Tibial nerve (tissue), 4 donors: ENCODE measurements at places on chromosomes 12 and 14. TPM values are rescaled to one million over a fixed set of nuclear protein-coding genes. Genes with fewer than 3 reads are reported as not detected.

TAS2R13 gene
- total RNA-seq = 11.6 TPM

PLCZ1 gene
- not detected for total RNA-seq

IGF1 gene
- total RNA-seq = 84.8 TPM

GRCh38 chr12:31482816-31483215 lies 108.1 kb downstream of the DENND5B start:
- no peak for DNase-seq

- no peak for DNase-seq
These were observed 89.0 kb downstream of the BORCS5 start for GRCh38 chr12:12445882-12446181.

DNA sequence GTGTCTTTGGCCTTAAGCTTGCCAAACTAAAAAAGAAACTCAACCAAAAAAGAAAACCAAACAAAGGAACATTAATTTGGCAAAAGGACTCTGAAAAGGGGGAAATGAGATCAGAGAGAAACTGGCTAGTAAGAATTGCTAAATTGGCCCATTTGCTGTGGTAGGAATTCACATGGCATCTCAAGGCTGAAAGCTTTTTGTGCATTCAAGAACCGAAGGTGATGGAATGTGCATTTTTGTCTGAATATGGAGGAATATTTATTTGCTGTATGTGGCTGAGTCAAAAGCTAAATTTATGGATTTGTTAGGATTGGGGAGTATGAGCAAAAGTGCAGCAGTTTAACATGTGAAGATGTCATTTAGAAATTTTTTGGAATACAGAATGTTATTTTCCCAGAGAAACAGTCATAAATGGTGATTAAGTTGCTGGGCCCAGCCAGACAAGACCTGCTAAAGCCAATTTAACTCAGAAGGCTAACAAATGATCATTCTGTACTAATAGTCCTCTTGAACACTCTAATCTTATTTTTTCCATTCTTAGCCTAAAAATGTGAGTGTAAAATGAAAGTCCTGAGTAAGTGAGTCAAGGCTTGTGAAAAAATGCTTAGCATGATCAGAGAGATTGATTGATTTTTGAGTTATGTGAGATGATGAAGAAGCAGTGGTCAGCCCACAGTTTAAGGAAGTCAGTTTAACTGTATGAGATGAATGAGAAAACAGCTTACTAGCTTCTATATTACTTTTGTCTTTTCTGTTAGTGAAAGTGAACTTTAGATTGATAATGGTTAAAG lies 94.1 kb downstream of the ANO6 start:
- DNase-seq = no peak

GRCh38 chr14:40525314-40525713 lies 1081.4 kb upstream of the LRFN5 start:
- no peak for DNase-seq

DNA sequence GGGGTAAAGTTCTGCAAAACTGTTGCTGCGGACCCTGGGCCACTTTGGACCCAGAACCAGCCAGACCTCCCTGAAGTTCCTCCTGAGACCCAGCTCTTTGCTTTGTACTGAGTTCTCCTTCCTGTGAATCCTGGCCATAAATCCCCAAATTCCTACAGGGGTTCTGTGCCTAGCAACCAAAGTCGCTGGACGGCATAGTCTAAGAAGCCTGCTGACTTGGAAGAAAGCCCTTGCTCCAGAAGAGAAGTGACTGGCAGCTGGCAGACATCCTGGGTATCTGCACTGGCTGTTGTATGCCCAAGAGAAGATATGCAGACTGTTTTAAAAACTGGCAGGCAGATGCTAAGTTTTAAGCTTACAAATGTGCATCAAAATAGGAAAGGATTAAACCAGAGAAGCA lies 99.9 kb upstream of the SLC24A4 start:
- no peak for DNase-seq

- DNase-seq = no peak
These were observed 18.2 kb downstream of the PDE6H start for GRCh38 chr12:14991069-14991468.
